ENCODE measurements at places on chromosomes 3 and 15.

DNA sequence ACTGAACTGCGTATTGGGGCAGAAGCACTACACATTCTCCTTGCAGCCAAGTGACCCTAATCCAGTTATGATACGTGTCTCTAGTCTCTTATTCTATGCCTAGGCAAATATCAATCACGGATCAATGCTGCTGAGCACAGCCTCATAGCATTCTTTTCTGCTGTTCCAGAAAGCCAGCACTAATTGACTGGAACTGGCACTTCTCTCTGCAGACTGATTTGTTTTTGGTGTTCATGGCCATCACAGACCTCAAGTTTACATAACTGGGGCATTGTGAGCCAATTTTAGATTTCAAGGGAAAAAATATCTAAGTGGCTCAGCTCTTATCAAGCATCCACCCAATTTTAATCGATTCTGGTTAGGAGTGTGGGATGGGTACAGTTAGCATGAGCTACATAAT is 37.9 kb downstream of the GLDN start:
- DNase-seq, result no peak

DNA sequence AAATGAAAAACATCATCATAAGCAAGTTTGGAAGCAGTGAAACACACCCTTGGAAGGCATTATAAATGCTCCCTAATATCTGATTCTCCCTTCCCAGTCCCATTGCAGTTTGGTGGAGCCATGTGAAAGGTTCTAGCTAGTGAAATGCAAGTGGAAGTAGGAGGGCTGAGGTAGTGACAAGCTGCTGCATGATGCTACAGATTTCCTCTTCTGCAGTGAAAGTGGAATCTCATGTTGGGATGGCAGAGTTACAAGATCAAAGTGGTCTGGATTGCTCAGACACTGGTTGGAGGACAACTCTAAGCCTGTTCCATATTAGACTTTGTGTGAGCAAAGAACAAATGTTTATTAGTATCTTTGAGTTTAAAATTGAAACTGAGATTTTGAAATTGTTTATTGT is 3.3 kb upstream of the PDCD6IP start:
- DNase-seq, result no peak

- no peak for DNase-seq
Observed at GRCh38 chr3:40869013-40869412, 330.3 kb upstream of the CTNNB1 start.

DNA sequence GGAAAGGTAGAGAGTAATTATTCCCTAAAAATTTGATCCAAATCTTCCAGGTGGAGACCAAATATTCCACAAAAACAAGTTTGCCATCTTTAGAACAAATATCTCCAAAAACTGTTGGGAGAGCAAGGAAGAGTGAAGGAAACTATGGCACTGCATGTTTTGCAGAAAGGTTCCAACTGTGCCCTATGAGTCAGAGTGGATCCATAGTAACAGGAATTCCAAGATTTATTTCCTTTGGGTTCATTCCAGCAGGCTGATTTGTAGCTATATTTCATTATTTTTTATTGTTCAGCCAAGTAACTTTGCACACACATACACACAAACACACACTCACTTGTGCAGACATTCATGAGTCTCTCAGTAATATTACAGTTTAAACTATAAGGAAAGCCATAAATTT is 459.7 kb upstream of the EPHA6 start:
- no peak for DNase-seq

DNA sequence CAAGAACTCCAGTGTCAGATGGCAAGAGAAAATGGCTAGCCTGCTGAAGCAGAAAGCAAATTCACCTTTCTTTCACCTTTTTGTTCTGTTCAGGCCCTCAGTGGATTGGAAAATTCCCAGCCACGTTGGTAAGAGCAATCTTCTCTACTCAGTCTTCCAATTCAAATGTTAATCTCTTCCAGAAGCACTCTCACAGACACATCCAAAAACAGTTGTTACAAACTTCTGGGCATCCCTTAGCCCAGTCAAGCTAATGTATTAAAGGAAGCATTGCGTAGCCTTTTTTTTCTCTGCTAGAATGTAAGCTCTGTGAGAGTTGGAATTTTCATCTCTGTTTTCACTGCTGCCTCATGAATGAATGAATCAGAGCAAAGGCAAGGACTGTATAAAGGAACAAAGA is 109.2 kb upstream of the ROBO2 start:
- DNase-seq, result no peak

GRCh38 chr15:82294061-82294690 is 31.6 kb downstream of the SAXO2 start:
- no peak for DNase-seq

DNA sequence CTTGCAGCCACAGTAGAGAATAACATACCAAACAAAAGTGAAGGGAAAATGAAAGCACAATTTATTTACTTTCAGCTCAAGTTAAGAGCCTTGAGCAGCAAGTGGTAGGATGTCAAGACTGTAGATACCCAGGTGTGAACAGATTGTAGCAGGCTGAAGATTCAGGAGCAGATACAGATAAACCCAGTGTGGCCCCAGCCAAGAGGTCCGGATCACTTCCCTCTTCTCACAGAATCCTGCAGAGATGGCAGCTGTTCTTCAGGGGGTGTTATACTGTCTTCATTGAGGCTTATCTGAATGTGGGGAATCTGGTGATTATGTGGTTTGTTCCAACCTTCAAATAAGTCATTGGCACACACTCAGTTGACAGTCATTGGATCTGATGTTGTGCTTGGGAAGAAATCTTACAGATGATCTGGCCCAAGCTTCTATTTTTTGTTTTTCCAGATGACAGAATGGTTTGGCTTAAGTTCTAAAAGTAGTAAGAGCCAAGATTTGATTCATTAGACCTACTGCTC is 2.2 kb downstream of the STARD9 start:
- DNase-seq, result no peak

DNA sequence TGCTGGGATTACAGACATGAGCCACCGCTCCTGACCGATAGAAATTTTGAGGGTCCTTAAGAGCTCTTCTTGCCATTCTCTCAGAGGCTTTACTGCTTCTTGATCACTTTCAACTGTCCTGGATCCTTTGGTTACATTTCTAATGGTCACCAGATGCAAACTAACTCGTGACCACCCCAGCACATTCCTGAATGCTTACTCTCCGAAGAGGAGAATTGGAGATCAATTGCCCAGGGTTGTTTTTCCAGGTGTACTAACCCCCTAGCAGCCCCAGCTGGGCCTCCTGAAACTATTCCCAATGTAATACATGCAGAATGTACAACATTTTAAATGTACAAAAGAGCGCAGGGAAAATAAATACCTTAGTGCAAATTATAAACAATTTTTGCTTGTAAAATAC is 65.1 kb upstream of the TBL1XR1 start:
- DNase-seq, result no peak

DNA sequence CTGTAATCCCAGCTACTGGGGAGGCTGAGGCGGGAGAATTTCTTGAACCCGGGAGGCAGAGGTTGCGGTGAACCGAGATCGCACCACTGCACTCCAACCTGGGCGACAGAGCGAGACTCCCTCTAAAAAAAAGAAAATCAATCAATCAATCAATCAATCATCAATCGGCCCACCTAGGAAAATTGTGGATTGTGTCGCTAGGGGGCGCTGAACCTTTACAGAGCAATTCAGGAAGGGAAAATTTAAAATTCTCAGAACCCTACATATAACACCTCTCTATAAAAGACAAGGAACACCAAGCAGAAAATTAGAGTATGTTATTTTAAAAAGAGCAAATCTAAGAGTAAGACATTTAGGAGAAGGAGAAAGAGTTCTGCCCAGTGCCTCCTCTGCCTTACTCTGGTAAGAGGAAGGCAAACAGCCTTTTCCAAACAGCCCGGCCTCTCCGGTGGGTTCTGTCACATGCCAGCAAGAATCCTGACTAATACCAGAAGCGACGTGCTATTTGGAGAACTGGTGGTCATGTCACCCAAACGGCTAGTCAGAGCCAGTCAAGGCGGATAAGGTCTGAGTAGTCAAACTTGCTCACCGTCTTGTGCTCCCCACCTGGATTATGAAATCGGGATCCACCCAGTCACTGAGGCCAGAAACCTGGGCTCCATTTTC is 22.3 kb upstream of the SMCO1 start:
- peak; percentile 47 for DNase-seq

GRCh38 chr3:50408443-50408944 is 49.2 kb upstream of the TMEM115 start:
- DNase-seq, result no peak

DNA sequence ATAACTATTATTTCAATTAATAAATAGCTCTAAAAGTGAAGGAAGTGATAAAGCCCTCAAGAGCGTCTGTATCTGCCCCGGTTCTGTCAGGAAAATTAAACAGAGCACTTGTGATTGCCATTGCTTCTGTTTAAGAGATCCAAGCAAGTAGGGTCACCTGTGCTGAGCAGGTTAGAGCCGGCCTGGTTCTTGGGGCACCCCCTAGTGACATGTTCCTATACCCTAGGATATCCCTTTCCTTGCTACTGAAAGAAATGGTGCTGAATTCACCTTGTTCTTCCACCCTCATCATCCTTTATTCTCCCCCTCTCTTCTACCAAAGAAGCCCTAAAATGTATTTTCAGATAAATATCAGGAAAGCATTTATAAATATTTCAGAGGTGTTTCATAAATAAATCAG is 323.5 kb downstream of the RORA start:
- DNase-seq, result peak; percentile 2

GRCh38 chr3:77236118-77236517 is 196.2 kb downstream of the ROBO2 start:
- DNase-seq, result no peak

DNA sequence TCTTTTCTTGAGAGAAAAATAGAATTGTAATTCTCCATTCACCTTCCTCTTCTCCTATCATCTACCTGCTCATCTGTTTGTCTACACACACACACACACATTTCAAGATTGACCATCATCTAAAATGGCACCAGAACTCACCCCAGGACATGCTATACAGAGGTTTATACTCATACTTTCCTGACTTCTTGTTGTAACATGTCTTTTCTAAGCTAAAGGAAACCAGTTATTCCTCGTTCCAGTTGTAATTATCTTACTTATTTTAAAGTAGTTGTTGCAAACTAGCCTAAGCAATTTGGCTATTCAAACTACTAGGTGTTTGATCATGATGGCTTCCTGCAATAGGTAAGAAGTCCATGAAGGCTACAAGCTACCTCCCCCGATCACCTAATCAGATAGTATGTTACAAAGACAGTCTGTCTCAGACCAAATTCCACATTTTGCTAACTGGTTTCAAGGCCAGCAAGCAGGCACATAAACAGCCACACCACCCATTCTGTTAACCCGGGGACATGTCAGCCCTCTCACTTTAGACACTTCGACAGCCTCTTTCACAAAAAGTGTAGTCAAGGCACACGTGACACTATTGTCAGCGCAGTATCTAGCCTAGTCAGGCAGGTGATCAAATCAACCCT is 189.7 kb downstream of the SHQ1 start:
- no peak for DNase-seq

DNA sequence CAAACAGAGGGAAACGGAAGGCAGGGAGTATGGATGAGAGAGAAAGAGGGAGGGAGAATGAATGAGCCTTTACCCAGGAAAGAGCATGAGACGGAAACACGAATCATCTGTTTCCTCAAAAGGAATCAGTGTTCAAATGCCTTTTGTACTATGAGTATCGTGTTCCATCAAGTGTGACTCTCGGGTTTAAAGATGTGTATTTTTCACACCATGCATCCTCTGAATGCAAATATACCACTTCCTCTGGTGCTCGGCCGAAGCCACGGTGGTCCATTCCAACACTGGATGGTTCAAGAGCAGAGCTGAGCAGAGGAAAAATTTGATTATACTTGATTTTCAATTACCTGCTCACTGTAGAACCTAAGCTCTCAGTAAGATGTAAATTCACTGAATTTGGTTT is 505.1 kb downstream of the MECOM start:
- no peak for DNase-seq

DNA sequence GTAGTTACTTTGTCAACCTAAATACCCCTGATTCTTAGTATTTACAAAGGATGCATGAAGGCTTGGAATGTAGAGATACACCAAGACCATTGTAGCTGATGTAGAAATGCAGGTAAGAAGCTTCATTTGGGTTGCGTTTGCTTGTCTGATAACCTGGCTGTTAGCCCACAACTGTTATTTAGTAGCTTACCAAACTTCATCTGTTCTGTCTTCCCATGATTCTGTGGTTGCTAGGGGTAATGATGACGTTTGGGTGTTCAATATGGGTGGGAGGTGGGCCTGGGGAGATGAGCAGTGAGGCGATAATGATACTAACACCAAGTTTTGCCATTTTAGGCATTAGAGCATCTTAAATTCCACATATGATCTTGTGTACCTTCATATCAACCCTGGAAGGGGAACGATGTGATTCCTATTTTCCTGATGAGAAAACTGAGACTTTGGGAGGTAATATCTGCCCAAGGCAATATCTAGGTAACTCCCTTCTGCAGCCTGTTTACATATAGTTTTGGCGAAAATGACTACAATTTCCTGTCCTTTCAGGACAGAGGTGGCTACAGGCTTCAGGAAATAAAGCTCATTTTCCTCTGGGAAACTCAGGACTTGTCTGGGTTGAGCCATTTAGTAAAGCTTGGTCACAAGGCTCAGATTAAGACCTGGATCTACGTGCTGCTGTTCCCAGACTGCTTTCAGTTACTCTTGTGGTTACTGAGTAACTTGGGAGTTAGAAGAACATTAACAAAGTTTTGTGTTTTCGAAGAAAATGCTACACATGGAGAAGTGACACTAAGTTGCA is 26.8 kb downstream of the FNDC3B start:
- DNase-seq, result no peak

DNA sequence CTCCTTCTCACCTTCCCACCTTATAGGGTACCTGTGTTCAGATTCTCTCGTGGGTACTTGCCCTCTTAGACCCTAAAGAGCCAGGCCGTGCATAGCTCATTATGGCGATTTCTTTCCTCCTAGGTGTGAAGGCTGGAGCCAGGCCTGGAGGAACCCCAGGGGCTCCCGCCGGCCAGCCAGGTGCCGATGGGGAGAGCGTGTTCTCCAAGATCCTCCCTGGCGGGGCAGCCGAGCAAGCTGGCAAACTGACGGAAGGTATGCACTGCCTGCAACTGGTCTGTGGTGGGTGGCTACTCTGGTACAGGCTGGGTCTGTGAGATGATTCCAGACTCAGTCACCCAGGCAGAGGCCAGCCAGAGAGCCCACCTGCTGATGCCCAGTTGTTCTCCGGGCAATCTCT is 9.9 kb upstream of the APEH start:
- DNase-seq, result no peak

DNA sequence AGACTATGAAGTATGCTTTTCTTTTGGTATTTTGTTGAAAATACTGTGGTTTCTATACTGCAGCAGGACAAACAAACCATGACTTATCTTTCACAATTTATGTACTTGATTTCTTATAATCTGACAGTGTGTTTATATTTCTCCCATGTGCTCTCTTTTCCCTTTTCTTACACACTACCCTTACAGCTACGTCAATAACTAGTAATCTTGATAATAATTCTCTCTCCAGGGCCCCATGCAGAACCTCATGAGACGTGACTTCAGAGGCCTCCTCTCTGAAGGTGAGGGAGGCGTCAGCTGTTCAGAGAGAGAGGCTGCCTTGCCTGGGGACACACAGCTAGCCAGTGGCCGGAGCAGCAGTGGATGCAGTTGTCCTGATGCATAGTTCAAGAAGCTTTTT is 35.9 kb downstream of the KY start:
- no peak for DNase-seq

- no peak for DNase-seq
Observed at GRCh38 chr15:74040109-74040850, 42.1 kb downstream of the GOLGA6A start.
